Hepatocyte (in vitro differentiated cells): ENCODE measurements at places on chromosomes 6 and 20.

DNA sequence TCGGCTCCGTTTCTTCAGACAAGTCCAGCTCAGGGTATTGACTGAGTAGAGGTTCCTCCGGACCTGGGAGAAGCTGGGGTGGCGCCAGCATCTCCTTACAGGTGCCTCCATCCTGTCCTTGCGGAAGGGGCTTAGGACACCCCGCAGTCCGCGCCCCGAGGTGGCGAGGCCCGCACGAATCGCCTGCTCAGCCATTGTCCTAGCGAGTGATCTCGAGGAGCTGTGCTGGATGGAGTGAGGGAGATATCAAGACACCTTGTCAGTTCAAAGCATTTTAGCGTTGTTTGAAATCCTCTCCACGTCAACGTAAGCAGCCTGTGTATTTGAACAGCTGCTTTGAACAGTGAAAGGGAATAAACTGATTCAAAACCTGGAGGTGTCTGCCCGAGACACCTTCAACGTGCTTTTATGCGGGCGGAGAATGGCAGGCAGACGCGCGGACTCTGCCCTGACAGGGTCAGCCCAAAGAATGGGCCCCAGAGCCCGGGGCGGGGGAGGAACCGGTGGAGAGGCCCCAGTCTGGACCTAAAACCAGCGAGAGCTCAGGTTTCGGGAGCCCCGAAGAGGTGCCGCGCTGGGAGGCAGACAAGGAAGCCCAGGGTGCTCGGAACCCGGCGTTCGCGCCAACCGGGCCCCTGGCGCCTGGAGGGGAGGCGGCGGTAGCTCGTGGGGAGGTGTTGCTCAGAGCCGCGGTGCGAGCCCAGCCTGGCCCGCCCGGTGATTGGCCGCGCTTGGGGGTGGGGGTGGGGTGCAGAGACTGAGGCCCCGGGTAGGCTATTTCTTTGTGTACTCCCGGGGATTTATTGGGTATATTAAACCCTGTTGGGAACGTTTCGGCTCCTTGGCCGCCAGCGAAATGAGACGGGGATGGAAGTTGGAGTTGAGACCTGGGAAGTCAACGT, 3.1 kb upstream of the POU3F2 start:
- no peak for DNase-seq

DNA sequence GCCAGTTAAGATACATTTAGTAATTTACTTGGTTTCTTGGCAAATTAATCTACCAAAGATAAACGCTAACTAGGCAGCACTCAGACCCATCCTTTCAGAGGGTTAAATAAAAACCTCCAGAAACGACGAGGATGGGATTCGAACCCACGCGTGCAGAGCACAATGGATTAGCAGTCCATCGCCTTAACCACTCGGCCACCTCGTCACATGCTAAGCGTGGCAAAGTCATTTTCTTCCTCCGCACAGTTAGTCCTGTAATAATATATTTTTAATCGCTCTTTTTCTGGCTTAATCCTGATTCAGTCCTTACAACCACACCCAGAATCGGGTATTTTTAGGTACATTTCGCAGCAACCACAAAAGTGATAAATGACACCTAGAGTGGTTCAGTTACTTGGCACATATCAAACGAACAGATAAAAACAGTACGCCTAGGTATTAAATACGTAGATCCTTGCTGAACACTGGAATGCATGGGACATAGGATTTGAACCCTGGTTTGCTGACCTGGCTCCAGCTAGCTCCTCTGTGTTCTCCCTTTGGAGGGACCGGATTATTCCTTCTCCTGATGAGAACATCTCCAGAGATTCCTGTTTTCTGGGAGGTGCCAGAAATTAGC, 71.6 kb downstream of the GPX5 start:
- DNase-seq = peak; percentile 58

GRCh38 chr20:43322851-43323250, 133.1 kb upstream of the PTPRT start:
- no peak for DNase-seq

DNA sequence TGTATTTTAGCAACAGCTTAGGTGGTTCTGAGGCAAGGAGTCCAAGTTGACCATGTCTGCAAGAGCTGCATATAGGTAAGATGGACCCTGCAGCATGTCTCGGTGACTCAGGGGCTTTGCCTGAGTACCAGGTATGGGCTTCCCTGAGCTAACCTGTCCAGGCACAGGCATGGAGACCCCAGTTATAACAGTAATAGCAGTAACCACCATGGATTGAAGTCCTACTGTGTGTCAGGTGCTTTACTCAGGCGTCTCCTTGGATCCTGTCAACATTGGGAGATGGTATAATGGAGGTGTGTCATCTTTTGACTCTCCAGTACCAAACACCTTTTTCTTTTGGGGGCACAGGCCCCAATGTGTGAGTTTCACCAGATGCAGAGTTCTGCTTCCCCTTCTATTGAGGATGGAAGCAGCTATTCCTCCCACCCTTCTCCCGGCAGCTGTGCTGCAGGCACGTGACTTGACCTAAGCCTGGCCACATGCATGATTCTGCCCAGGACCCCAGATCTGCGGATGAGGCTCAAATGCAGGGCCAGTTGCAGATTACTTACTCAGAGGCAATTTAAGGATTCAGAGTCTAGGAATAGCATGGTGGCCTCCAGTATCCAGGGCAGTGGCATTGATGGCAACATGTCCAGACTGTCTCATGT, 13.8 kb downstream of the TREM1 start:
- no peak for DNase-seq

GRCh38 chr6:44228836-44229235, 5.4 kb downstream of the SLC29A1 start:
- DNase-seq = no peak

DNA sequence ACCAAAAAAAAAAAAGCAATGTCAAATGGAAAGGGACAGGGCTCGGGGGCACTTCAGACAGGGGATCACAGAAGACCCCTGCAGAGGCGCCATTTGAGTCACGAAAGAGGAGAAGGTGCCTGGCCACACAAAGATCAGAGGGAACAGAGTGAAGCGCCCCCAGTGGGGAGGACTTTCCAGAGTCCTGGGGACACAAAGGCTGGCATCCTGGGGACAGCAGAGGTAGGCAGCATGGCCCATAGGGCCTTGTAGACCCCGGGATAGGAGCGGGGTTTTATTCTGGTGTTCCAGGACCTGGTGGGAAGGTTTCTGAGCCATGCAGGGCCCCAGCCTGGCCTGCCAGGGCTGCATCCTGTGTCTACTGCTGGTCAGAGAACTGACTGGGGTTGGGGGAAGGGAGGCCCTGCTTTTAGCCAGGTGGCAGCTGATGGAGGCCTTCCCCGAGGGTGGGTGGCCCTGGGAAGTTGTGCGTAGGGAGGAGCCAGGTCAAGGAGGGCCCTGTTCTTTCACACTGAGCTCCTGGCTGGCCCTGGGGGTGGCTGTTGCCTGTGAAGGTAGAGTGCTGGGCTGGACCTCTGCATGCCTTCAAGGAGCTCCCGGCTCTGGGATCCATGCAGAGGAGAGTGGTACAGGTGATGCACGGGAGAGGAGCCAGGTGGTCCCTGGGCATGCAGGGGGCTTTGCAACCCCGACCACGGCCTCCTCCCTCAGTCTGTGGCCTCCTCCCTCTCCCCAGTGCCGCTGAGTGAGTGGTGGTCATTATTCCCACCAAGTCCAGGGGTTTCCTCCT, 117.9 kb downstream of the CDH4 start:
- DNase-seq = no peak

DNA sequence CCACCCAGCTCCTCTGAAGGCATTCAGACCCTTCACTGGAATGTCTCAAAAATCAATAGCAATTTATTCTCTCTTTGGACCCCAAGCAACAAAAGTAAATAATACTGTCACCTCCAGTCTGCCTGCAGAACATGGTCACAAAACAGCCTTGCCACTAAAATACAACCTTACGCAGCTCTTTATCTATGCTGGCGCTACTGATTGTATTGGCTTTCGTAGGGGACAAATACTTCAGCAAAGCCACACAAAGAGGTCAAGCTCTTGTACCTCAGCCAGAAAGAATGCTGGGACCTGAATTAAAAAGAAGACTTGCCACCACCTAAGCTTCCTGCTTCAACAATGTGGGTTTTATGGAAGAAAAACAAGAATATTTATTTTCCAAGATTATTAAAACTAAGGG, 57.2 kb downstream of the PRKN start:
- no peak for DNase-seq

DNA sequence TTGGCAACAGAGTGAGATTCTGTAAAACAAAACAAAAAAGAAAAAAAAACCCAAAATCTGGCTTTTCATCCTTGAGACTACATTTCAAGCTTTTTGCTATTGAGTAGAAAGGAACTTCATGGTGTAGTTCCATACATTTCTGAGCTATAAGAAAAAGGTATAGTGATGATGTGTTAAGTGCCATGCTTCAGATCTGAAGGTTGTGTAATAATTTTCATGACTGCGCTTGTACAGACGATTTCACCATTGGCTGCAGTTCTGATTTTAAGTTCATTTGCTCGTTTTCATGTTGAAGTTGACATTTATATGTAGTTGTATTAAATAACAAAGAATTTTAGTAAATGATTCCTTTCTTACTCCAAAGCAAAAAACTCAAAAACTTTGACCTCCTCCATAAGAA, 247.6 kb downstream of the ARID1B start:
- no peak for DNase-seq

DNA sequence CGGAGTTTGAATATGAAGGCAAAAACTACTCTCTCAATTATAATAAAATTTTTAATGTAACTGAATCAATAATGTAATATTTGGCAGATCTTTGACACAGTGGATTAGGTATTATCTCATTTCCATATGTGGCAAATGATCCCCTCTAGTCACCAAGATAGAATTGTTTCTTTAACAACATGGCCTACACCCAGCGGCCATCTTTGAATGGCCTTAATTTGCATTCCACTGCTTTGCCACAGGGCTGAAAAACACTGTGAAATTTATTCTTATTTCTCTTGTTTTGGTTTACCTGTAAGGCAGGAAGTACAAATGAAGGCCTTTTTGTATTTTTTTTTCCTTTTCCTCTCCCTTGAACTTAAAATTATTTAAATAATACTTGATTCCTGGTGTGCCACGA, 162.6 kb upstream of the SCGN start:
- no peak for DNase-seq

DNA sequence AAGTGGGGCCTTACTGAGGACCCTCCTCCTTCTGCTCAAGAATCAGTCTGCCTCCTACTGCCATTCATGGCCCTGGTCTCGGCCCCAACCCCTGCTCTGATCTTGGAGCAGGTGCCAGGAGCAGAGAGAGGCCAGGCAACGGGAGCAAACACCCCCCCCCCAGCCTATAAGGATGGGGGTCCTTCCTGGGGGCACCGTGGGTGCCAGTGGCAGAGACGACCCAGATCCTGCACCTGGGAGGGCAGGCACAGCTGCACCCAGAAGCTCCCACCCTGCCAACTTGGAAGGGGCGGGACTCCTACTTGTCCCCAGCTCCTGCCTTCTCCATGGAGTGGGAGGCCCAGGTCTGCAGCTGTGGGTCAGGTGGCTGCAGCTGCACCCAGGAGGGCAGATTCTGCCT, 183.2 kb downstream of the EYA4 start:
- no peak for DNase-seq

DNA sequence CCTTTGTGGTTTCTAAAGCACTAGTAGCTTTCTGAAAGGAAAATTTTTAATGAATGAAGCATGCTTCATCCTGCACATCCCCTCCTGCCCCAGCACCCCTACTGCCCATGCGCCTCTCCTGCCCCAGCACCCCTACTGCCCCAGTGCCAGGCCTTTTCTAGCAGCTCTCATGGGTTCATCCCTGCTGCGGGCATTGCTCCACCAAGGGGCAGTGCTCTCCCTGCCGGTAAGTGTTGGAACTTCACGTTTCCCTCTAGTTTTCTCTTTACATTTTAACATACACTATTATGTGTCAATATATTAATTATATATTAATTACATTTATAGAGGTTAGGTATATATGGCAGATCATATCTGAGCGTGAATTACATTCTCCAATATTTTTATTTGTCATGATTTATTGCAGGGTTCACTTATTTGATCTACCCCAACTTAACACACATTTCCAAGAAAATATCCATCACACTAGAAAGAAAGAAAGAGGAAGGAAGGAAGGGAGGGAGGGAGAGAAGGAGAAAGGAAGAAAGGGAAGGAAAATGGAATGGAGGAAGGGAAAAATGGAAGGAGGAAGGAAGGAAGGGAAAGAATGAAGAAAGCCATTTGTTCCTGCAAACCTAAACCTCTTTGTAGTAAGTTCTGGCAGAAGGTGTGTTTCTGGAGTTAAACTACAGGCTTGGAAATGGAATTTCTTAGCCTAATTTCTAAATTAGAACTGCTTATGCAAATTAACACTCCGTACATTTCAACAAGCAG, 46.8 kb downstream of the CEP43 start:
- no peak for DNase-seq

DNA sequence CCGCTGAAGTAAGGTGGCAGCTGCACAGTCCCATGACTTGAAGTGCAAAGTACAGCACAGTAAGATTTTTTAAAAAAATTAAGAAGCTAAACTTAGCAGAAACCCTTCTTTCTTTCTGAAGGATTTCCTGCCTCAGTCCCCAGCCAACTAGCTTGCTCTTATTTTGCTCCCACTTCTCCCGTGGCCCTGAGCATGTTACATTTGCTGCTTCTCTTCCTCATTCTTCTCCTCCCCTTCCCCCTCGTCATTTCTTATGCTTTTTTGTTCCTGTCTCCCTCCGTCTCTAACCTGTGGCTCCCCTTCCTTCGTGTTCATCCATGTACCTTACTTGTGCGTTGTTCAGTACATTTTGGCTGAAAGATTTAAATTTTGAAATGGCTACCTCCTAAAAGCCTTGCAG, 123.0 kb downstream of the SASH1 start:
- no peak for DNase-seq

DNA sequence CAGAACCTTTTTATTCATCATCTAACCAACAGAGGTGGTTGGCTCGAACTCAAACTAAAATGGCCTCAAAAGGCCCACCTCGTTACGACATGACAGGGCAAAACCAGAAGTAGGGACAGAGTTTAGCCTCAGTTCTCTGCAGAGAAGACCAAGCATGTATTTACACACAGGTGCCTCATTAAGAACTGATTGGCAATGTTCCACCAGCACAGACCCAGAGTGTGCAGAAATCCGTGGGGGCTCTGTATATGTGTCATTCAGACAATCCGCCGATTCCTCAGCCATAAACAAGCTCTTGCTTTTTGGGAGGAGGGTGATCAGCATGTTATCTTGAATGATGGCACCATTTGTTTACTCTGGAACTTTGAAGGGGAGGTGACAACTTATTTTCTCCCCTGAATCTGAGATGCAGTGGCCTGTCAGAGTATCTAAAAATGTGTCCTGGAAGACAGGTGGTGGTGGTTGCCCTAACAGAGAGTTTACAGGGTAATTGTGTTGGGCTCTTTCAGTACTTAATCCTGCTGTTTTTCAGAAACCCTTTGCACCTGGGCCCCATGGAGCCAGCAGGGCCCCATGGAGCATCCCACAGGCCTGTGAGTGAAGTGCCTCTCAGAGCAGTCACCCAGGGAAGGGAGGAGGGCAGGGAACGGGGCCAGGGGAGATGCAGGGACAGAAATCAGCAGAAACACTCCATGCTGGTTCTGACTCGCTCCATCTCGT, 29.1 kb upstream of the C20orf203 start:
- DNase-seq = no peak

DNA sequence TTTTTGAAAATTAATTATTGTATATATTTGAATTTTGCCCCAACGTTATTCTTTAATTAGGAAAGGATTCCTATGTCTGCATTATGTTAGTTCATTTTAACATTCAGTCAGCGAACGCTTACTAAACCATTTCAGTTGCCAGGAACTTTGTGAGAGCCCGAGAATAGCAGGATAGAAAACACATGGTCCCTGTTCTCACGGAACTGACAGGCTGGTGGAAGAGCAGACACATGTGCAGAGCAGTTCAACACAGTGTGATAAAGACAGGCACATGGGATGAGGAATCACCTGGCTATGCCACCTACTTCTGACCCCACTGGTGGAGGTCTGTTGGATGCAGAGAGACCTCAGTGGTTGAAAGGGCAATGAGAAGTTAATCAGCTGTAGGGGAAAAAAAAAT, 367.2 kb downstream of the EPM2A start:
- DNase-seq = no peak
